ENCODE measurements at places on chromosomes 2 and 18.

GRCh38 chr2:46410273-46411244 lies 68.8 kb upstream of the TMEM247 start:
- DNase-seq = no peak

DNA sequence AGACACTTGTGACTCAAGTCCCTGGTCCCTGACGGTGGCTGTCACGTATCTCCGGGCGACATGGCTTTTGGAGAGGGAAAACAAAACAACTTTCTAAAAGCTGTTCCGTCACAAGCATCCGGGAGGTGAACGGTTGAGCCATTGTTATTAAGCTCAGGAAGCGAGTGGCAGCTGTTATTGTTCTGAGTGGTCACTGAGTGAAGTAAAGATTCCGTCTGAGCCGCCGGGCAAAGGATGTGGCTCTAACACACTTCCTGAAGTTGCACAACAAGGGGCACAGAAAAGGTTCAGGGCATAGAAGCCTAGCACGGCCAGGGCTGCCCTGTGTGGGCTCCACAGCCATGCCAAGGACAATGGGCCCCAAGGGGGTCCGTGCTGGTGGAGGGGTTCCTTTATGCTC lies 24.3 kb downstream of the INPP5D start:
- no peak for DNase-seq

DNA sequence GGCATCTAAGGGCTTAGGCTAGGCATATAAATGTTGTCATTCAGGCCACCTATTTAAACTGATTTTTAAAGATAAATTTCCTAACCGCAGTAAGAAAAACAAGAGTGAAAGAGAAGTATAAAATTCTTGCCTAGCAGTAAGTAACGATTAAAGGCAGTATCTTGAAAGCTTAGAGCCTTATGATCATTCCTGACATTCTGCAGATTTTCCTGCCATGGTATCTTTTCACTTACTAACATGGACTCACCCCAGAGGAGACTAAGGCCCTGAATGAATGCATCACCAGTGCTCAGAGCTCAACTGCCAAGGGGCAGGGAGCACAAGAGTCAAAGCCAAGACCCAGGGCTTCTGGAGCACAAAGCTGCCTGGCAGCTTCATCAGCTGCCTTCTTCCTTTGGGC lies 133.1 kb downstream of the GCA start:
- no peak for DNase-seq

DNA sequence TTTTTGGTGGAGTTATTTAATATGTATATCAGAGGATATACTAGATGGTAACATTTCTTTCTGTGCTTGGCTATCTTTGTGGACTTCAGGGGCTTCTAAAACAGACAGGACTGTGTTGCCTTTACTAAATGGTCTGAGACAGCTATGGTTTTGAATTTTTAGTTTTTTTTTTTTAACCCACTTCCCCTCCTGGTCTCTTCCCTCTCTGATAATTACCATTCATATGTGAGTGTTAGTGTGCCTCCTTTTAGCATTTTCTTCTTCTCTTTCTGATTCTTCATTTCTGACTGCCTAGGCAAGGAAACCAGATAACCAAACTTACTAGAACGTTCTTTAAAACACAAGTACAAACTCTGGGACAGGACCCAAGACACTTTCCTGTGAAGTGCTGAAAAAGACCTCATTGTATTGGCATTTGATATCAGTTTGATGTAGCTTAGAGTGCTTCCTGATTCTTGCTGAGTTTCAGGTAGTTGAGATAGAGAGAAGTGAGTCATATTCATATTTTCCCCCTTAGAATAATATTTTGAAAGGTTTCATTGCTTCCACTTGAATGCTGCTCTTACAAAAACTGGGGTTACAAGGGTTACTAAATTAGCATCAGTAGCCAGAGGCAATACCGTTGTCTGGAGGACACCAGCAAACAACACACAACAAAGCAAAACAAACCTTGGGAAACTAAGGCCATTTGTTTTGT lies 52.7 kb downstream of the SMAD4 start:
- DNase-seq = no peak

GRCh38 chr2:156511803-156512202 lies 75.6 kb downstream of the GPD2 start:
- DNase-seq = no peak

- no peak for DNase-seq
Measured at GRCh38 chr2:12588986-12589385, 127.8 kb upstream of the TRIB2 start.

DNA sequence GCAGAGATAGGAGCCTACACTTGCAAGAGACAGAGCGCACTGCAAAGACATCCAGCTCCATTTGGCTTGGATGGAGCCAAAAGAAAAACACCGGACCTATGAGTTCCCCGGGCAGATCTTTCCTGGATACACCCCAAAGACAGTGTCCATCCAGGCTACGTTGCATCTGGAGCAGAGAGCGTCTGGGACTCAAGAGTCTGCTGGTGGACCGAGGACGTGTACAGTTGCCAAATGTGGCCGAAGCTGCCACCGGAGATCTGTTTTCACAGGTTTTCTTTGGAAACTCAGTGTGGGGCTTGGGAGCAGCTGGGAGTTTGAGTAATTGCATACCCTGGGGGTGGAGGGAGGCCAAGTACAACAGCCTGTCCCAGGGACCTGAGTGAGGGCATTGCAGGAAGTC lies 192.3 kb upstream of the OSR1 start:
- DNase-seq = no peak

GRCh38 chr2:80311304-80311703 lies 6.8 kb upstream of the LRRTM1 start:
- DNase-seq = no peak

DNA sequence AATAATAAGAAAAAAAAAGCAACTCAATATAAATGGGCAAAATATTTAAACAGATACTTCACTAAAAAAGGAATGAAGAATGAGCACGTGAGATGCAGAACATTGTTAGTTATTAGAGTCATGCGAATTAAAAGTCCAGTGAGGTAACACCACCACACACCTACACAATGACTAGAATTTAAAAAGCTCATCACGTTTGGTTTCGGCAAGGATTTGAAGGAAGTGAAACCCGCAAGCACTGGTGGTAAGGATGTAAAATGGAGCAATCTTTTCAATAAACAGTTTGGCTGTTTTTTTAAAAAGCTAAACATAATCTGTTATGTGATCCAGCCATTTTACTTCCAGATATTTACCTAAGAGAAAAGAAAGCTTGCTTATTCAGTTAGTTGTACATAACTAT lies 1181.6 kb upstream of the CELF4 start:
- no peak for DNase-seq

DNA sequence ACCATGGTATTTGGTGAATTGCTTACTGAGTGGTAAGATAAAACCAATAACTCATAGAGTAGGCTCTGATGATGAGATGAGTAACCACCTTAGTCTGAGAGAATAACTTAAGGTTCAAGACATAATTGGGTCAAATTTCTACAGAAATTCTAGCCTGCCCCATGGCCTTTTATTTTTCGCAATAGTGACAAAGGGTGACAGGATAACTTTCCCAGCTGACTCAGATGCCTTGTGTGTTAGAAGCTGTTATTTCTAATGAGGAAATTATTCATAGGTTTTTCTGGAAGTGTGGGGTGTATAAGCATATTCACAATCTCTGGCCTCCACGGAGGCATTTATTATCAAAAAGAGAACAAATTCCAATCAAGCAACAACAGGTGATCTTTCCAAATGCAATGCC lies 159.0 kb downstream of the NUP35 start:
- DNase-seq = no peak

- DNase-seq = no peak
Measured at GRCh38 chr2:118056165-118056534, 32.1 kb upstream of the INSIG2 start.

DNA sequence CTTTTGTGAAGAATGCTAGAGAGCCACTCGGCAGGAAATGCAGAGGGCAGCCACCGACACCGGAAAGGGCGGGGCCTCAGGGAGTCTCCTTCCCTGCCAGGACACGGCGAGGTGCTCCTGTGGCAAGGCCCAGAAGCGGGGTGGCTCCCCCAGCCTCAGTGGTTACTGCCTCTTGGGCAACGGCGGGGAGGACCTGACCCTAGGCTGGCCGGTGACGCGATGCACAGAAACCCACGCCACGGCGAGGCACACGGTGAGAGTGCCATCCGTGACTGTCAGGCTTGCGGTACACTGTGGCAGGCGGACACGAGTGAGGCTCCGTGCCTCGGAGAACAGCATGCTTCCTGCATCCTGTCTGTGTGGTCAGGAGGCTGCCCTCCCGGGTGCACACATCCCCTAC lies 47.8 kb downstream of the ZAP70 start:
- DNase-seq = no peak

DNA sequence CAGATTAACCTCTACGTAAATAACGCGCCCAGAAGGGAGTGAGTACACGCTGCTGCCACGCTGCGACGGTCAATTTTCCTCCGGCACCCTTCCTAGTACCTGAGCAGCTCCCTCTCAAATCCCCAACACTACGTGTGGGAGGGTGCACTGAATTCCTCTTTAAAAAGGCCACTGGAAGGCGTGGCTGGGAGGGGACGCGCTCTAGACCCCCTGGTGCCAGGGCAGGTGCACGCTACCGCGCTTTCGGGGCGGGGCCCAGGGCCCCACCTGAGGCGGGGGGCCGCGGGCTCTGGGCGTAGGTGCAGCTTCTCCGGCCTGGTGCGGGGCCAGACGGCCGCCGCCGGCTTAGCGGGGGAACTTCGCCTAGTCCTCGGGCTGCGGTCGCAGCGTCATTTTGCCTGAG lies 668 bp upstream of the ANKRD12 start:
- DNase-seq = no peak

DNA sequence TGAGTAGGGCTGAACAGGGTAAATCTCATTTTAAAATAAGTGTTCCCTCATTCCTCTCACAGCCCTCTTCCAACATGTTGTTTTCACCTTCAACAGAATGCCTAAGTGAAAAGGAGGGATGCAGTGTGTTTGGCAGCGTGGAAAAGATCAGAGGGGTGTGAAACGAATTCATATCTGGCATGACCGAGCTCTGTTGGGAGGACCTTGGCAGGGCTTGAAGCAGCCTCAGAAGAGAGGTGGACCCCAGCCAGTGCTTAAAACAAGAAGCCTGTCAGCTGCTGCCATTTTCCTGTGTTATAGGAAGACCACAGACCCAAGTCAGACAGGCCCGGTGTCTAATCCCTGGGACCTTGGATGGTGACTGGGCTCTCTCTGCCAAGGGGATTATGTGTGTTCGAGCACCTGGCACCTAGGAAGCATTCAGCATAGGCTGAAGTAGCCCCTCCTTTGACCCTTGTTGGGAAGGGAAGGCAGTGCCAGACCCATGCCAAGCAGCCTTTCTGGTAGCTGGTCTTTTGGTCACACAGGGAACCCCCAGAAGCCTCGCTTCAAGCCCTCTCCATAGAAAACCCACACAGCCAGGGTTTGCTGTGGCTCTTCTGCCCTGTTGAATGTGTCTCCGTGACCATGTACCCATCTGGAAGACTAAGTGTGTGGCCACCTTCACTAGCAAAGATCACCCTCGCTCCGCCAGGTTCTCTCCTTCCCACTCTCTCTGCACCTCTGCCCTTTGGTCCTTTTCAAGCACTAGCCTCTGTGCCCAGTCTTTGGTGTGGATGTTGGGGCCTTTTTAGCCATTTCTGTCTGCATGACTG lies 87.5 kb upstream of the ST3GAL5 start:
- DNase-seq = no peak

GRCh38 chr2:188024811-188025210 lies 266.9 kb upstream of the GULP1 start:
- DNase-seq = no peak

DNA sequence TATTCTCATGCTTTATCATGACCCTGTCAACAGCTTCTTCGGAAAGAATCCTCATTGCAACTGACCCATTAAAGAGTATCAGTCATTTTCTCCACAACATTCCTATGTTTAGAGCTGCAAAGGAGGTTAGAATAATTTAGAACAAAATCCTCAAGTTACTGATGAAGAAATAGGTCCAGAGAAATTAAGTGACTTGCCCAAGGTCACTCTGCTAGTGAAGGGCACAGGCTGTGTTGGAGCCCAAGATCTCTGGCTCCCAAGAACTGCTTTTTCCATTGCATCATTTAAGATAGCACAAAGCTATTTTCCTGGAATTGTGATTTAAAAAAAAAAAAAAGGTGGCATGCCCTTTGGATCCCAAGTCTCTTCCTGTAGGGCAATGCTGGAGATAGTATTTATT lies 9.6 kb downstream of the IRS1 start:
- DNase-seq = no peak

- peak; percentile 63 for DNase-seq
Measured at GRCh38 chr2:233854241-233854981, at the start of gene HJURP. TSS of gene HJURP (minus strand) at chr2:233854535. CDS start at chr2:233854500, 35 bp downstream.

DNA sequence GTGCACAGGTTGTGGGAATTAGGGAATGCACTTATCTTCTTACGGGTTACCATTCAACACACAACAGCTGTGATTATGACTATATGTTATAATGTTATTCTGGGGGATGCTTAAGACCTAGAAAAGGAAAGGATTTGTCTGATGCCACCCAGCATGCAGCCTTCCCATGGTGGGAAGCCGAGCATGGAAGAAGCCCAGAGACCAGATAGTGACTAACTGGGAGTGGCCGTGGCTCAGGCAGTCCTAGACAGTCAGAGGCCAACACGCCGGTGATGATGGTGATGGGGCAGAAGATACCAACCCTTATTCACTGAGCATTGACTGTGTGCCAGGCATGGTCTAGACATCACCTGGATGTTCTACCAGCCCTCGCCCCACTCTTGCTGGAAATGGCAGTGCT lies 35.9 kb downstream of the CYRIA start:
- no peak for DNase-seq

- no peak for DNase-seq
Measured at GRCh38 chr18:51721996-51722395, 524.5 kb upstream of the MEX3C start.

DNA sequence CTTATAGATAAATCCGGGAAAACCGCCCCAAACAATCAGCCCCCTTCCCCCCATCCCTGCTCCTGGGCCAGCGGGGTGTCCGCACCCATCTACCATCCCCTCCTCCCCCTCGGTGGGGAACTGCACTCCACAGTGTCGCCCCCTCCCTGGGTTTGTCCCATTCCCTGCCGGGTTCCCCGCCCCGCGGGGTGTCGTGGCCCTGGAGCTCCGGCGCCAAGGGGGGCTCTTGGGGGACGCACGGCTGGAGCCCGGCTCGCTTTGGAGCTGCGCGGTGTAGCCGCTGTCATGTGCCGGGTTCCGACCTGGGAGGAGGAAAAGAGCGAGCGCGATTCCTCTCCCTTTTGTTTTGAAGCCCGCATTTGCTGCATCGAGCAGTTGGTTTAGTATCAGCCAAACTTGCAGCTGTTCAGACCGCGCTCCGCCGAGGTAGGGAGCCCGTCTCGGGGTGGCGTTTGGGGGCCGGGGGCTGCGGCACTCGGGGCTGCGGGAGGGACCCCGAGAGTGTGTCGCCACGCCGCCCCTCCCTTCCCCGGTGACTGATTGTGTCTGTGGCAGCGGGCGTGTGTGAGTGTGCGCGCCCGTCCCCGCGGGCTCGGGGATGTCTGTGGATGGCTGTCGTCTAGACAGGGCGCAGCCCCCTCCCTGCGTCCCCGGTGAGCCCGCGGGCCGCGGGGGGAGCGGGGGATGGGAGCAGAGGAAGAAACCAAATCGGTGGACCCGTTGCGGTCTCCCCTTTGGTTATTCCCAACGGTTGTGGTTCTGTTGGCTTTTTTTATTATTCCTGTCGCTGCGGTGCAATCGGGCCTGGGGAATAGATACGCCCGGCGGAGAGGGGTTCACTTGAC lies 797 bp downstream of the CTIF start:
- DNase-seq = no peak

- no peak for DNase-seq
Measured at GRCh38 chr2:165629776-165630175, 160.3 kb downstream of the CSRNP3 start.

Data from activated CD4-positive, CD25-positive, alpha-beta regulatory T cell (primary cell).